Fibroblast of mammary gland (primary cell): ENCODE measurements at places on chromosomes 2 and 18.
A peak's percentile ranks its signal among the peaks of the same experiment; 100 is the strongest.

DNA sequence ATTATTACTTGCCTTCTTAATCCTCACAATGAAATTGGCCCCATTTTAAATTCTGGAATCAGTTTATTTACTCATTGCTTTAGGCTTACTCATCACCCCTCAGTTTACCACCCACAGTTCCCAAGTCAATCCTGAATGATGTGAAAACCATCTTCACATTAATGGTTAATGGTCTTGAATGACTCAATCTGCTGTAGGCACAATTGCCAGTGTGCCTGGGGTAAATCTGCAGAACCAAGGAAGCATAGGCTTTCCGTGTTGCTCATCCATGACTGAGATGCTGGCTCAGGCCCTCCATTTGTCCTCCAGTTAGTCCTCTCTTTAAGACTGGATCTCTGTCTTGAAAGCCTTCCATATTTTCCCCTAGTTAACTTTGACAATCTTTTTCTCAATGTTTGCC lies 164.5 kb downstream of the PMAIP1 start:
- peak; percentile 51 for DNase-seq

DNA sequence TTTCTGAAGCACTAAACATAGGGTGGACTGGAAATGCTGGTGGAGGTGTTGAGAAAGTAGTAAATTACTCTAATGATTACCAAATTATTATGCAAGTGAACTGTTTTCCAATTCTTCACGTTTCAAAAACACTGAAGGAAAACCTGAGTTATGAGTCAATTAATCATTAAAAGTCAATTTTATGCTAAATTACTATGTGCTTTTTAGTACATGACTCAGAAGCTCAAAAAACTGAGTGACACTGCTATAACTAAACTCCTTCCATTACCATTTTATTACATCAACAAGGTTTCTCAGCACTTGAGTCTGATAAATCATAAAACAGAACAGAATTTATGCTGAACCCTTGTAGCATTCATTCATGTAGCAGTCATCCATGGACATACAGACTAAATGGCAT lies 20.4 kb downstream of the CHMP3 start:
- no peak for DNase-seq

- DNase-seq = no peak
Measured at GRCh38 chr18:60120231-60120750, 220.5 kb downstream of the PMAIP1 start.

GRCh38 chr2:100113990-100114433 lies 28.4 kb downstream of the AFF3 start:
- DNase-seq = no peak

DNA sequence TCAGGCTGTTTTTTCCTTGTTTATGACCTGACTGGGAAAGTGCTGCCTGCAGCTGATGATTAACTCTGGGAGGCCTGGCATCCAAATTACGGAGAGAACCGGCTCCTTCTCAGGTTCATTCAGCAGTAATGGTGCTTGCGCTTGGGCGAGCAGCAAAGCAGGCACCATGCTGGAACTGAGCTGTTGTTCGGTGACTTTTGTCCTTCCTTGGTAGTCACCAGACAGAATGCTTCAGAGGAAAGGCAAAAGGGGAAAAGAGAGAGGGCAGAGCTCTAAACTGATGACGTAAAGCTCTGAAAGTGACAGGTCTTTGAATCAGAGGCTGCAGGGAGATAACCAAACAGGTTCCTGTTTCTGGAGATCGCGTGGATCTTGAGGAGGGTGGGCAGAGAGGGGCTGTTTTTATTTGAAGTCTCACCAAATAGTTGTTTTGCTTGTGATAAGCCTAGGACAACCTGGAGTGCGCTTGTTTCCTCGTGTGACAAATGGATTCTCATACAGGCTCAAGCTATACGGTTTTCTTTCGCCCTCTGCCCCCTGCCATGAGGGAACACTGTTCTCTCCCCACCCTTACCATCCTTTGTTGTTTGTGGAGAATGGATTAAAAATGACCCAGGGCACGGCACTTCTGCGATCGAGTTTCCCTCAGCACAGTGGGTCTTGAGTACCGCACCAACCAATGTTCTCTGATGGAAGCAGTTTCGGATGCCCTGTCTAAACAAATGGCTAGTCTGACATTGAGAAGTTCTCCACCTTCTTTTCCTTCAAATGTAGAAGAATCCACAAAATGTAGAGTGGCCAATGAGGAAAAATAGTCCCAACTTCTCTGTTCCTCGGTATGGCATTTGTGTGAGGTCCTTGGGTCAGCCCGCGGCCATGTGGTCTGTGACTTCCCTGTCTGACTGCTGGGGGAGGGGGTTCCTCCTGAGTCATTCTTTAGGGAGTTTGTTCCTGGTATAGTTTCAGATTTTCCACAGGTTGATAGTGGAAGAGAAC lies 1.3 kb downstream of the RASGRP3 start:
- no peak for DNase-seq

- DNase-seq = peak; percentile 20
Measured at GRCh38 chr2:221972813-221973478, 325.9 kb downstream of the PAX3 start.

- DNase-seq = no peak
Measured at GRCh38 chr2:171128461-171128860, 32.2 kb downstream of the TLK1 start.

DNA sequence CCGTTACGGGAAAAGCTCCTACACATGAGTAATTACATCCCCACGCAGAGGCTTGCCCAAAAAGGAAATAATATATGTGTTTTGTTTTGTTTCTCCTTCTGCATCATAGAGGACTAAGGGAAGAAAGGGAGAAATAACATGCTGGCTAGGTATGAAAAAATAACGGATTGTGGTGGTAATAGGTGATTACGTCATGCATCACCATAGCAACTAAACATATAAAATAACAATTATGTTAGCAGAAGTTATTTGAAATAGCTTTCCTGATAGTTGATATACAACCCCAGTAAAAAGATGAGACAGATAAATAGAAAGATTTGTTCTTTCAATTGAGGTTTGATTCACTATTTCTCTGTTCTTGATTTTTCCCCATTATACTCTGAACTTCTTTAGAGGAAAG lies 518.0 kb downstream of the ZNF516 start:
- peak; percentile 15 for DNase-seq

DNA sequence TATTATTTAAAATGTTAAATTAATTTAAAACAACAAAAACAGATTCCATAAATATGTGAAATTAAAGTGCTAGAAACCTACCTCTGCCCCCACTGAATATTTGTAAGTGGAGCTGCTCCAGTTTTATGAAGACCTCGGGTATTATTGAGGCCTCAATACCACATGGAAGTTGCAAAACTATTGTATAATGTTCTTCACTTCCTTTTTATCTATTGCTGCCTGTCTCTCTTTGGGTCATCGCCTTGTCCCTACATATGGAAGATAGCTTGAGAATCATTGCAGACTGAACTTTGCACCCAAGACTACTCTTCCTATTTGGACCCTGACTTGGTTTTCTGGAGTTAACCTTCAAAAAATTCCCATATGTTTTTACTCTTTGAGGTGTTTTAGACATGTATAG lies 212.1 kb upstream of the NETO1 start:
- DNase-seq = no peak

- DNase-seq = peak; percentile 91
Measured at GRCh38 chr2:38508311-38509039, 94.3 kb downstream of the HNRNPLL start.

- no peak for DNase-seq
Measured at GRCh38 chr18:59518705-59519104, 159.6 kb upstream of the LMAN1 start.

DNA sequence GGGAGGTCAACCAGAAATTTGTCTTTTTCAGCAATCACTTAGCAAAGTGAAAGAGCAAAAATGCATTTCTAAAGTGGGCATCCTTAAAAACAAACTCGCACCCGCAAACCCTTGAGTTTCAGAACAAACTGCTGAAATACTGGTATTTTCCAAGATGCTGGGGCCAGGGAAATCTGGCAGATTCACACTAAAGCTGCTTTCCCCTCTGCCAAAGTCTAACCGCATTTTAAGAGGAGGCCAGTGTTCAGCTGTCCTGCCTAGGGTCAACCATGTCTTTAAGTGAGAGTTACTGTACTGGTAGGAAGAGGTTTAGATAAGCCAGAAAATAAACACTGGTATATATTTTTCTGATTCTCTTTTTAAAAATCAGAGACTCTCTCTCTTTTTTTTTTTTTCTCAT lies 55.9 kb downstream of the ACVR1 start:
- peak; percentile 45 for DNase-seq

- DNase-seq = no peak
Measured at GRCh38 chr2:10556271-10557140, 108.4 kb upstream of the ODC1 start.

DNA sequence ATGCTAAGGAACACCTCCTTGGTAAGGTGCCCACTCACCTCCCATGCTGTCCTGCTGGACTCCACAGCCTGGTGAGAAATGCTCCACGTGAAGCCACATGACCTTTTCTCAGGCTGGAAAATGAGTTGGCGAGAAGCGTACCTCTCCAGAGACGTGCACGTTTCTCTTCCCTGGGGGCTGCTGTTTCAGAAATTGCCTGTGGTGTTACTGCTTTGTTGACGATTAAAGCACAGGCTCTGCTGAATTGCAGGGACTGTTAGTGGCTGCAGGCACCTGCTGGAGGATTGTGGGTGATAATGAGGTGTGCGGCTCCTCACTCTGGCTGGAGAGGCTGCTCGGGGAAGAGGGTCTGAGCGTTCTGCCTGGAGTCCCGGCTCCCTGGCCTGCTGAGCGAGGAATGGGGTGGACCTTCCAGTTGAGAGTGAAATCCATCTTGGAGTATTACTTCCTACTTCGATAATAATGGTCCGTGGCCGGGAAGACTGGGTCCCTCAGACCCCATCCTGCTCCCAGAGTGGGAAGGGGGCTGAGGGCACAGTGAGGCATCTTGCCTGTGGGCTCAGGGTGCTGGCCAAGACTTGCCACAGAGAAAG lies 199.3 kb upstream of the HDAC4 start:
- DNase-seq = no peak

DNA sequence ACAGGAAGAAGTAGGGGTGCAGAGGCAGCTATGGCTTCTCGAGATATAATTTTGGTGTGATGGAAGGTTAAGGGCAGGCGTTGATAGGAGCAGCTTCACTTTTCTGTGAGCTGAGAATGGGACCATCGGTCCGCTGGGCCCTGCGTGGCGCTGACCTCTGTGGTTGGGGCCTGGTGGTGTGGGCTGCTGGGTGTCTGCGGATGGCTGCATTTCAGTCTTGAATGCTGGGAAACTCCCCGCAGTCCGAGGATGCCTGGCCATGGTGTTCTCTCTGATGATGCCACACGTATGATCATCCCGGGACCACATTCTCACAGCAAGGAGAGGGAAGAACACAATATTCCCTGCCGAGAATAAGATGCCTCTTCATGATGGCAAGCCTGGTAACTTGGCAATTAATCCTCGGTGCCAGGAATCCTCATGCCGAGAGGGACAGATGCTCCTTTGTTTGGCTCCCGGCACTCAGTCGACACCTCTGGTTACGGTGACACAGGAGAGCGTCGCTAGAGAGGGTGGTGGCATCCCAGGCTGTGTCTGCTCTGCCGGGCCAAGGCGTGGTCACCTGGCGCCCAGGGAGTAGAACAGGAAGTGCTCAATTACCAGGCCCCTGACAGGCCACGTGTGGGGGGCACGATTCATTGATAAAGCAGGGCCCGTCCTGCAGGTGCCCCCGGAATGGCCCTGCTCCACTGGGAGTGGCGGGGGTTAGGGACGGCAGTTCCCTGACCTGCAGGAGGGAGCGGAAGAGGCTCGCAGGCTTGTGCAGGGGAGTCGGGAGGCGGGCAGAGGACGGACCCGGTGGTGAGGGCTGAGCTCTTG lies 119.4 kb upstream of the CTDP1 start:
- DNase-seq = no peak

DNA sequence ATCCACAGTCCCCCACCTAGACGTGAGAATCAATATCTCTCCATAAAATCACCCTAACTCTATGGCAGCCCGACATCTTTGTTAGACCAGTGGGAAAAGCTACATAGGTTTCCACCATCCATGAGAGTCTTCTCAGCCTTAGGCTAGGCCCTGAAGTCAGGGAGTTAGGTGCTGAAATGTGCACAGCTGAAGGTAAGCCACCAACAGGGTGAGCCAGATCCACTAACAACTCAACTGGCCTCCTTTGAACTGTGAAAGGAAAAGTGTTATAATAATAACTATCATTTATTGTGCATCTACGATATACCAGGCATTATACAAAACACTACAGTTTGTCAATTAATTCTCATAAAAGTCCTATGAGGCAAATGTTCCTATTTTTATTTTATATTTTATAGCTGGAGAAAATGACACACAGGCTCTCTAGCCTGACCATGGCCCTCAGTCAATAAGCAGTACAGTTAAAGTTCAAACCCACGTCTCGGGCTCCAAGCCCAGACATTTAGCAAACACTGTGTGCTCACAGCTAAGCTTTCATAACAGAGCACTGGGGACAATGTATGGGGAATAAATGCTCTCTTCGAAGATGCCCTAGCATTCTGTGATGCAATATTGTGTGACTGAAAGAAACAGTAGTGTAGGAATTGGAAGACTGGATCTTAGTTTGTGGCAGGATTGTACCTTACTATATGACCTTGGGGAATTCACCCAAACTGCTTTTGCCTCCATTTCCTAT lies 11.2 kb upstream of the CYP27C1 start:
- DNase-seq = peak; percentile 58

GRCh38 chr2:212667751-212668316 lies 129.2 kb upstream of the ERBB4 start:
- no peak for DNase-seq

- DNase-seq = peak; percentile 12
Measured at GRCh38 chr2:120066800-120067547, 54.1 kb downstream of the EPB41L5 start.

DNA sequence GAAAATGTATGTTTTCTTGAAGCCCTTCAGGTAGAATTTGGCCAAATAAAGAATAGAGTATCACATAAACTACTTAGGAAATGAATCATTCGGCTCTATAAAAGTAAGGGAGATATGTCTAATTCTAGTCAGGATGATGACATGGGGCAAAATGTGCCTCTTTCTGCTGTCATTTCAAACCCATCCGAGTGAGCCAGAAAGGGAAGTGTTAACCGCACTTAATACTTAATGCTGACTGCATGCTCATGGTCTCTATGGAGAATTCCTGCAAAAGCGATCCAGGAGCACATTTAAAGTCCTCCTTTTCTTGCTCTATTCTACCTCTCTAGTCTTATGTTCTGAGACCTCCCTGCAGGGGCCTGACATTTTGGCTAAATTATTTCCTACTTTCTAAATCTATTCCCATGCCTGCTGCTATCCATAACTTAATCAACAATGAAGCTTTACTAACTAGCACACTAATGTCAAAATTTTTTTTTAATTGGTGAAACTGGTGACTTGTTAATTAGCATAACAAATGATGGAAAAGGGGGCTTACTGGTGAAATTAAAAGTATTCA lies 127.4 kb downstream of the CDC42EP3 start:
- no peak for DNase-seq

DNA sequence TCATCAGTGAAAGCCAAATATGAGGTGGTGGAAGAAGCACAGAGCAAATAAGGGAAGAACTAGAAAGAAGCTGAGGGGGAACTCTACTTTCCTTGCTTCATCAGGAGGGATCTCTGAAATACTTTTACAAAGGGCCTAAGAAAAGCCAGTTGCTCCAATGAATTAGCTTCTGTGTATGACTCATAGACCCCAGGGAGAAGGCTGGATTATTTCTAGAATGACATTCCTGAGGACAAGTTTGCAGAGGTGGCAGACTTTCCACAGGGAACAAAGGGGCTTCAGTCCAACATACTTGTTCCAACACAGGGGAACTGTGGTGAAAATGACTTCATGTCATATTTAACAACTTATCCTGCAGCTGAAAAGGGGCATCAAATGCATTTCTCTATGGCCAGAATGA lies 29.0 kb downstream of the DOK1 start:
- peak; percentile 68 for DNase-seq

- DNase-seq = no peak
Measured at GRCh38 chr2:8643996-8644356, 37.9 kb upstream of the ID2 start.
